ENCODE measurements at places on chromosomes 2 and 18.
A peak's percentile ranks its signal among the peaks of the same experiment; 100 is the strongest.

DNA sequence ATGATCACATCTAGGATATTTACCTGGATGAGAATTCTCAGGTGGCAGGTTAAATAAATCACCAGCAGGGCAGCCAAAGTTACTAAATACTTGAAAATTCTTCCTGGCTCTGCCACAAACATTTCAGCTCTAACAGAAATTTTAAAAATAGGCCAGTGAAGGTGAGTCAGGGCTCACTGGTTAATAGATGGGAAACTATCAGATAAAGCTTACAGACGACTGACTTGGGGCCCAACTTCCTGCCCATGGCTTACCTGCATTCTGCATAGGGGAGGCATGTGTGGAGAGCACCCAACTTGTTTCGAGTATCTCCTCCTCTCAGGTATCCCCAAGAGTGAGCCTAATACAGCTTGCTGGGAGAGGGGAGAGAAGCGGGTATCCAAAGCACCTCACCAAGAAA is 57.8 kb downstream of the SPRED2 start:
- DNase-seq: no peak

DNA sequence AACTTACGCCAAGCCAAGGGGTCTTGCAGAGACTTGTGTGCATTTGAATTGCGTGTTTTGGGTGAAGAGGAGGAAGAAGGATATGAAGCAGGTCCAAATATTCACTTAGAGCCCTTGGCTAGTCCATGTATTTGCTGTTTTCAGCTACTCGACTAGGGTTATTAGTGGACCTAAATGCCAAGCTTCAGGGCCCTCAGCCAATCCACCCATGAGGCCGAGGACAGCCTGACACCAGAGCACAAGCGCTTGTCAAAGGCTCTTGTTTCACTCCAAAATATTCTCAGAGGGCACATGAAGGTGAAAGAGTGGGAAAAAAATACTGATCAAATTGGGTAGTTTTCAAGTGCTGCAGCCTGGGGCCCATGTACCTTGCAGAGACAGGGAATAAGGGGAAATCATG is 174.8 kb upstream of the ACAA2 start:
- no peak for DNase-seq

GRCh38 chr2:54631755-54632154 is 91.7 kb upstream of the EML6 start:
- no peak for DNase-seq

- no peak for DNase-seq
Observed at GRCh38 chr2:96470109-96470508, 35.0 kb downstream of the NEURL3 start.

- DNase-seq: no peak
Observed at GRCh38 chr18:48254077-48254602, 155.0 kb downstream of the ZBTB7C start.

DNA sequence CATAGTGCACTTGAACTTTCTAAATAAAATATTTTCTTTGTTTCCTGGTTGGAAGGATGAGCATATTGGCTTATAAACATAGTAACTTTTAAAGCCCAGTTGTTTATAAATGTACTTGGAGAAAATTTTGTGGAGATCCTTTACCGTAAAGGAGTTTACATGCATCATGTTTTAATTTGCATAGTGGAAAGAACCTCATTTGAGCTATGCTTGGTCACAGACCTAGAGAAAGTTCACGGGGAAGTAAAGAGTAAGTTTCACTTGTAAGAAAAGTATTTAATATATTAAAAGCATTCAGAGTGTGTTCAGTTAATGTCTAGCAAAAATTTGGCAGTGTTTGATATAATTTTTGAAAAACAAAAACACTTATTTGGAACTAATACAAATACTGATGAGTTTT is 45.3 kb downstream of the PIKFYVE start:
- DNase-seq: no peak

DNA sequence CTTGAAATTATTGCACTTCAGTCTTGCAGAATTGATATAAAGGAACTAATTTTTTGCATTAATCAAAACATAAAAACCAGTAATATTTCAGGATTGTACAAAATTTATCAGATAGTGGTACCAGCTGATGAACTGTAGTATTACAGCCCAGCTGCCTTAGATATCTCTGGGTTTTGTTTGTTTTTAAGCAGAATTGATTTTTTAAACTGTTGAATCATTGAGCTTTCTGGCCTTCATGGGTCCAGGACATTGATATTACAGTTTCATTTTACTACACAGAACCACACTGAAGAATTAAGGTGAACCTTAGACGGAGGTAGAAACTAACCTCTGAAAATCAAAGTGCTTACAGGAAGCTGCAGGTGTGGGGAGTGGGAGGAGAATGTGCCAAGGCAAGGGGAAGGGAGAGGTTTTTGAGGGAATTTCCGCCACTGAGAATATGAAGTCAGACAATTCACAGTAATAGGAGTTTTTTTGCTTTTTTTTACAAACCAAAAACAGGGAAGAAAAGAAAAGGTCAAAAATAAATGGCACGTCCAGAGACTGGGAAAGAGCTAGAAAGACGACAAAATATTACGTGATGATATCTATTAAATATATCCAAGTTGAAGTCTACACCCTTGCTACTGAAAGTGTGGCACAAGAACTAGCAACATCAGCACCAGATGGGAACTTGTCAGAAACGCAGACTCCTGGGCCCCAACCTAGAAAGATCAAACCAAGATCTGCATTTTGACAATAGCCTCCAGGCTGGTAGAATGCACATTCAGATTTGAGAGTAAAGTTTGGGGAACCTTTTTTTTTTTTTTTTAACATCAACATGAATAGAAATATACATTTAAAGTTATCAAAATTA is 40.8 kb upstream of the SPAG16 start:
- DNase-seq: no peak

- no peak for DNase-seq
Observed at GRCh38 chr2:195304310-195304709, 352.7 kb upstream of the SLC39A10 start.

- DNase-seq: no peak
Observed at GRCh38 chr18:35141567-35142274, 99.1 kb upstream of the ZNF397 start.

- no peak for DNase-seq
Observed at GRCh38 chr2:46001290-46001689, 295.9 kb upstream of the EPAS1 start.

GRCh38 chr2:216114714-216115531 is 5.8 kb downstream of the XRCC5 start:
- DNase-seq: peak; percentile 93

GRCh38 chr2:193462411-193462810 is 1267.7 kb upstream of the TMEFF2 start:
- DNase-seq: no peak

- DNase-seq: no peak
Observed at GRCh38 chr18:56541340-56541739, 97.1 kb downstream of the TXNL1 start.

DNA sequence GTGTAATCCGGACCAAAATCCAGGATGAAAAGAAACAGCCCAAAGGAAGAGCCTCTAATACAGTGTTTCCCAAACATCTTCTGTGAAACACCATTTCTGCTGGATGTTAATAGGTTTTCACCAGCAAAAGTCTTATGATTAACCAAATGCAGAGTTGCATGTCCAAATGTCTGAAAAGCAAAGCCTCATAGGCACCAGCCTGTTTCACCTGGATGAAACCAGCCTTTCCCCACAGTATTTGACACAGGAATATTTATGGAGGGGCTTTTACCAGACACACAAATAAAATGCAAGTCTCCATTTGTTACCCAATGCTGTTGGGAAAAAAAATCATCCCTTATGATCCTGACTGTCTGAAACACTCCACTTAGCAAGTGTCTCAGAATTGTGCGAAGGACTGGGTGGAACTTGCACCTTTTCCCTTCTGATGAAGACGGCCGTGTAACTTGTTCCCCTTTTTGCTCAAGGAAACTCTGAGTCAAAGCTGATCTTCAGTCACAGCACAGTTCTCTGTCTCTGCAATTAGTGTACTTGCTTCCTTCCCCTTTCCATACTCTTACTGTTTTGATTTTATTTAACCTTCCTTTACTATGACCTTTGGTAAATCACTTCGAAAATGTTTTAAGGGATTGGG is 70.3 kb upstream of the IL1R2 start:
- DNase-seq: no peak

GRCh38 chr2:106165029-106165428 is 29.1 kb downstream of the UXS1 start:
- no peak for DNase-seq

DNA sequence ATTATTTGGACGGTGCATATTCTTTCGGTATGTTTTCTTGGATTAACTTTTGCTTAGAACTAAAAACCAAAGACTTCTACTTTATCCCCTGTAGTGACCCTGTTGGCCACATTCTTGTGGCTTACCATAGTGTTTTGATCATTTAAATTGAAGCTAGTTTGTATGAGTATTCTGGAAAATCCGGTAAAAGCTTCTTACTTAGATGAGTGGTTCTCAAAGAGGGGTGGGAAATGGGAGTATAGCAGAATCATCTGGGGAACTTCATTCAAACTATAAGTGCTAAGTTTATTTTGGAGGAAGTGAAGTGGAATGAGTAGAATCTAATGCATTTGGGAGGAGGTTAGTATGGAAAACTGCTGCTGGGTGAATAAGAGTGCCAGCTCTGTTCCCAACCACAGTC is 3.8 kb downstream of the PPP1CB start:
- DNase-seq: no peak

- DNase-seq: no peak
Observed at GRCh38 chr2:36371928-36372391, 16.4 kb downstream of the CRIM1 start.

GRCh38 chr18:378079-378478 is 110.2 kb upstream of the THOC1 start:
- no peak for DNase-seq

GRCh38 chr18:42533616-42534015 is 578.6 kb downstream of the PIK3C3 start:
- no peak for DNase-seq

- DNase-seq: no peak
Observed at GRCh38 chr2:183029219-183029618, 9.0 kb downstream of the NCKAP1 start.

GRCh38 chr2:239952665-239953417 is 72.3 kb downstream of the NDUFA10 start:
- no peak for DNase-seq

- DNase-seq: no peak
Observed at GRCh38 chr18:58344861-58345463, 283.9 kb downstream of the ALPK2 start.

- DNase-seq: no peak
Observed at GRCh38 chr2:105791229-105791628, 46.5 kb downstream of the NCK2 start.

GRCh38 chr18:13823707-13824395 is at the start of gene MC5R:
Gene MC5R (plus strand): TSS chr18:13824149. CDS start chr18:13825766, 1,617 bp downstream.
- peak; percentile 59 for DNase-seq

- DNase-seq: no peak
Observed at GRCh38 chr2:112840068-112840445, 3.5 kb upstream of the IL1B start.

GRCh38 chr2:173651891-173652290 is 297.2 kb downstream of the CDCA7 start:
- no peak for DNase-seq

DNA sequence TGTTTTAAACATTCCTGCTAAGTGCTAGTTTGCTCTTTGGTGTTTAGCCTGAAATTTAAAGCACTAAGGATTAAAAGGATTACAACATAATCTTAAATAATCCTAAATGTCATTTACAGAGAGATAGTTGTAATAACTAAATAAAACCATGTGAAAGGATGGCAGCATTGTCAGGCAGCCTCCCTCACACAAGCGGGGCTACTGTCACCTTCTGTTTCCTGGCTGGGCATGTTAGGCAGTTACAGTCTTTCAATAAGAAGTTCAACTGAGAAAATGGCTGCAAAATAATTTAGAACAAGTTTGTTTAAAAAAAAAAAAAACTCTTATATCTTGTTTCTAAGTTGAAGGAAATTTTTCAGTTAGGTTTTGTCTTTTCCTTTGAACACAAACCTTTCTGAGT is 124.9 kb downstream of the ARHGAP15 start:
- DNase-seq: no peak

- DNase-seq: no peak
Observed at GRCh38 chr2:8030573-8031303, 651.1 kb upstream of the ID2 start.

- DNase-seq: no peak
Observed at GRCh38 chr18:12059334-12060181, 34.1 kb upstream of the ANKRD62 start.

GRCh38 chr2:157789933-157790511 is 86.1 kb downstream of the ACVR1 start:
- DNase-seq: no peak

GRCh38 chr2:151161821-151162551 is 99.7 kb downstream of the RBM43 start:
- DNase-seq: no peak

- no peak for DNase-seq
Observed at GRCh38 chr2:213010106-213010779, 141.2 kb downstream of the IKZF2 start.

DNA sequence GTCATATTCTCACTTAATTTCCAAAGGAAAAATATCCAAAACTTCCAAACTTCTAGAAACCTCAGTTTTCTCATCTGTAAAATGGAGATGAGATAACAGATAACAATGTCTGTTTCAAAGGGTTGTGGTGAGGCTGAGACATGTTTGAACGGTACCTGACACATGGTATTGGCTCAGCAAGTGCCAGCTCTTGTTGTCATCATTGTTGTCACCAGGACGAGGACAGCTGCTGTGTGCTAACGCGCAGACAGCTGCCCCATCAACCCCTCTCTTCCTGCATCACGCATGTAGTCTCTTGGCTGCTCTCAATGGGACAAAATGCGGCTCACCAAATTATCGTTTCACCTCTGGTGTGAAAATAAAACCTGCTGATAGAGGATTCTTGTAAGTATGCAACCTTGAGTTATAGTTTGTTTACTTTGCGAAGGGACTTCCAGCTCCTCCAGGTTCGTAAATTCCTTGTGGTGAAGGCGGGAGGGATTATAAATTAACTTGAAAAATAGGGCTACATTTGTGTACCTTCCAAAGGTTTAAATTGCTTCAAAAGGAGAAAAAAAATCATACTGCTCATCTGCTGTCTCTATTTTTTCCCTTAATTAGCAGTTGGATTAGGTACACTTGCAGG is 605.4 kb downstream of the BCL11A start:
- no peak for DNase-seq

GRCh38 chr2:172234716-172235691 is 132.3 kb upstream of the DLX2 start:
- DNase-seq: no peak

DNA sequence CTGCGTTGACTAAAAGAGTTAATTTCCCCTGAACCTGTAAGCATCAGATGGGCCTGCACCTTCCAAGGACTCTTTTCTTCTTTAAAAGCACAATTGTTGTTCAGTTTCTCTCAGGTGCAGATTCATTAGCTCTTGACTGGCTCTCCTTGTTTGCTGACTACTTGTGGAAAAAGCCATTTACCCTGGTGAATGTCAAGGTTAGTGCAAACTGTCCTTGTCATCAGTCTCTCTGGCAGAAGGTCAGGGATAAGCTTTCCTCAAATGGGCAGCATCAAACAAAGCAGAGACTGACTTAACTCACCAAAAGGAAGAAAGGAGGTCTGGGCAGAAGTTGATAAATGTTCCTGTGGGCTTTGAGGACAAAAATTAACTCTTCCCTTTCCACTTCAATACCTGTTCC is 922.7 kb downstream of the BCL11A start:
- no peak for DNase-seq

GRCh38 chr2:21812766-21813165 is 689.0 kb downstream of the TDRD15 start:
- DNase-seq: no peak
